H4 (cell line): ENCODE measurements at places on chromosomes 12 and 14. TPM values are rescaled to one million over a fixed set of nuclear protein-coding genes. Genes with fewer than 3 reads are reported as not detected.
A peak's percentile ranks its signal among the peaks of the same experiment; 100 is the strongest.

CLEC1B gene
- not detected in 2 replicates for total RNA-seq

DNA sequence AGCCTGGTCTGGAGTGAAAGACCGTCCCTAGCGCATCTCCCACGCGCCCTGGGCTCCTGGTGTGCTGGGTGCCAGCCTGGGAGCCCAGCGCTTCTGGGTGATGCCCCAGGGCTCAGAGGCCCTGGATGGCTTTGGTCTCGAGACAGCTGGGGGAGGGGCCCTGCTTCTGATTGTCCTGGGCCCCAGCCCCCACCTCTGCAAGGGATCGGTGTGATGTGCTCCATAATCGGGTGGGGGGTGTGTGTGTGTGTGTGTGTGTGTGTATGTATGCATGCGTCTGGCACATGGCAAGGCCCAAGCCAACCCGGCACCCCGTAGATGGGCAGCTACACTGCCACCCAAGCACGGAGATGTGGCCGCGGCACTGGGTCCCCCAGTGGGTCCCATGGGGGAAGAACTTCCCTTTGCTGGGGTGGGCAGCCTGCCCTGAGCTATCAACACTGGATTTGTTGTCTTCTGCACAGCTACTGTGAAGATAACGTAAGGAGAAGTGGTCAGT, 3.1 kb downstream of the ZBTB42 start:
- DNase-seq, result no peak

- DNase-seq, result no peak
Measured at GRCh38 chr14:93832081-93832480, 43.8 kb upstream of the PRIMA1 start.

- no peak for DNase-seq
Measured at GRCh38 chr14:65303899-65304222, 108.7 kb upstream of the FUT8 start.

TAS2R8 gene
- not detected in 2 replicates for total RNA-seq

SLC17A8 gene
- not detected in 2 replicates for total RNA-seq

TSPAN19 gene
- not detected in 2 replicates for total RNA-seq

GRCh38 chr12:30850684-30851083, 75.9 kb upstream of the TSPAN11 start:
- no peak for DNase-seq

LIN7A gene
- 1.2 and 3.9 TPM in 2 replicates for total RNA-seq

RNASE7 gene
- not detected in 2 replicates for total RNA-seq

DNA sequence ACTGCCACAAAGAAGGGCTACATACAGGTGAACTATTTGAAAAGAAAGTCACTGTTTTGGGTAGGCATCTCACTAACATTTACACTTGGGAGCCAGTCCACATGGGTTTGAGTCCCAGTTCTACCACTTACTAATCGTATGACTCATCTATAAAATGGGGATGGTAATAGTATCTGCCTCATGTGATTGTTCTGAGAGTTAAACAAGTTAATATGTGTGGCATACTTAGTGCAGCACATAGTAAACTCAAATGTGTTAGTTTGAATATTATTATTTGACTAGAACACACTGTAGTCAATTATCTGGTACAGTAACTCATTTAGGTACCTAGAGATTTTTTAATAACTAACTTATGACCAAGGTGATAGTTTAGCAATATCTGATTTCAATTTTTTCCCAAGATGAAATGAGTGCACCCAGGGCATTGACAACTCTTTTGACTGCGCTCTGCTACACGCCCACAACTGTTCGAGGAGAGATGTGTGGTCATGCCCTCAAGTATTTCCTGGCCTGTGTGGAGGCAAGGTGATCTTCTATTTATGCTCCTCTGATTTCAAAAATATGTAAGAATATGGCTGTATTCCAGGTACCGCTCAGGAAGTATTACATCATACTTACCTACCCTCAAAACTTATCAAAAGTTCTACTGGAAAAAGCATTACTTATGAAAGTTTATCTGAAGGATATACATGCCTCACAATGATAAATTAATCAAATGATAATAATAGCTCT, 210.6 kb upstream of the EGLN3 start:
- no peak for DNase-seq

DNA sequence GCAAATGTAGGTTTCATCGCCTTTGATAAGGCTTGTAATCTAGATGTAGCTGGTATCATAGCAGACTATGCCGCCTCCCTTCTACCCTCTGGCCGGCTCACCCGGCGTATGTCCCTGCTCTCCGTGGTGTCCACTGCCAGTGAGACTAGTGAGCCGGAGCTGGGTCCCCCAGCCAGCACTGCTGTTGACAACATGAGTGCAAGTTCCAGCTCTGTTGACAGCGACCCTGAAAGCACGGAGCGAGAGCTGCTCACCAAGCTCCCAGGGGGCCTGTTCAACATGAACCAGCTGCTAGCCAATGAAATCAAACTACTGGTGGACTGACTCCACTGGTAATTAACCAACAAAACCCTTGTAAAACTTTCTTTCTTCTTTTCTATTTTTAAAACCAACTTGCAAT, 49.0 kb upstream of the A2ML1 start:
- DNase-seq, result no peak

CLEC4C gene
- not detected in 2 replicates for total RNA-seq

KCNJ8 gene
- total RNA-seq, result 0.74 and 1.0 TPM in 2 replicates

DNA sequence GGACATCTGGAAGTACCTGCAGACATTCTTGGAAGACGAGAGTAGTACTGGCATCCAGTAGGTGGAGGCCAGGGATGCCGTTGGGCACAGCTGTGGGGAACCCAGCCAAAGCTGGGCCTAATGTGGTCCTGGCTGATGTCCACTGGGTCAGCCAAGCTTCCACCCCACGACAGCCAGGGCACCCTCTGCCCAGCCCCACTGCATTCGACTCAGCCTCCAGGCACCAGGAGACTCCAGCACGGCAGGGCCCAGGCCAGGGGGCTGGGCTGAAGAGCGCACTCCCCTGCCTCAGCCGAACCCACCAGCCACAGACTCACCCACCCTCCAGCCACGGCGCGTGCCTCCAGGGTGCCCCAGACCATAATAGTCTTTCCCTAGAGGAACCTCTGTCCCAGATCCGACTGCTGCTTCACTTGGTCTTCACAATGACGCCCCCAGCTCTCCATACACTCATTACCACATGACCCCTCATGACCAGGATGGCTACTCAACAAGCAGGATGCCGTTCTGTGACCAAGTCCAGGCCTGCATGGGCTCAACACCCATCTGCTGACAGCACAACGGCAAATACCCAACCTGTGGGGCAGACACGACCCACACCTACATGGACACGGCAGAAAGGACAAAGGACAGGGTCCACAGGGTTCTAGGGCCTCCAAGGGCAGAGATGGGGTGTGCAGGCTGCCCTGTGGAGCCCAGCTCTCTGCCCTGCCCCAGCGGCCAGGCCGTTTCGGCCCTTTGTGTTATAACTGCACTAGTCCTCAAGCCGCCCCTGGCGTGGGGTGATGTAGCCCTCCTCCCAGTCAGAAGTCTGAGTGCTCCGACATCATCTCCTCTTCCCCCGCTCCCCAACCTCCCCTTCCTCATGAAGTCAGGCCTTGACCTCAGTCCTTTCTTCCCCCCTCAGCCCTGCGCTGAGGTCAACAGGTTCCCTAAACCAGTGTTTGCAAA, 22.8 kb downstream of the ITPK1 start:
- no peak for DNase-seq

DNA sequence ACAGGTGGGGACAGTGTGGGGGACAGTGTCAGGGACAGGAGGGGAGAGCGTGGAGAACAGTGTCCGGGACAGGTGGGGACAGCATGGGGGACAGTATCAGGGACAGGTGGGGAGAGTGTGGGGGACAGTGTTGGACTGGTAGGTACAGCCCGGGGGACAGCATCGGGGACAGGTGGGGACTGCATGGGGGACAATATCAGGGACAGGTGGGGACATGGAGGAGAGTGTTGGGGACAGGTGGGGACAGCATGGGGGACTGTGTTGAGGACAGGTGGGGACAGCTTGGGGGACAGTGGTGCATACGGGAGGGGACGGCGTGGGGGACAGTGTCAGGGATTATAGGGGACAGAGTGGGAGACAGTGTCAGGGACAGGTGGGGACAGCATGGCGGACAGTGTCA, 212.3 kb downstream of the TMEM121 start:
- DNase-seq, result no peak

GRCh38 chr12:48015954-48016353, 11.7 kb upstream of the COL2A1 start:
- DNase-seq, result peak; percentile 59

CMKLR1 gene
- total RNA-seq, result 1.5 and 1.6 TPM in 2 replicates

- DNase-seq, result no peak
Measured at GRCh38 chr12:34350092-34351041, 328.1 kb downstream of the ALG10 start.

SLC6A15 gene
- 12.9 and 23.4 TPM in 2 replicates for total RNA-seq

GRCh38 chr12:43011383-43011926, 421.9 kb upstream of the PRICKLE1 start:
- DNase-seq, result no peak

- DNase-seq, result no peak
Measured at GRCh38 chr12:62642486-62642885, 175.9 kb downstream of the MON2 start.

DNA sequence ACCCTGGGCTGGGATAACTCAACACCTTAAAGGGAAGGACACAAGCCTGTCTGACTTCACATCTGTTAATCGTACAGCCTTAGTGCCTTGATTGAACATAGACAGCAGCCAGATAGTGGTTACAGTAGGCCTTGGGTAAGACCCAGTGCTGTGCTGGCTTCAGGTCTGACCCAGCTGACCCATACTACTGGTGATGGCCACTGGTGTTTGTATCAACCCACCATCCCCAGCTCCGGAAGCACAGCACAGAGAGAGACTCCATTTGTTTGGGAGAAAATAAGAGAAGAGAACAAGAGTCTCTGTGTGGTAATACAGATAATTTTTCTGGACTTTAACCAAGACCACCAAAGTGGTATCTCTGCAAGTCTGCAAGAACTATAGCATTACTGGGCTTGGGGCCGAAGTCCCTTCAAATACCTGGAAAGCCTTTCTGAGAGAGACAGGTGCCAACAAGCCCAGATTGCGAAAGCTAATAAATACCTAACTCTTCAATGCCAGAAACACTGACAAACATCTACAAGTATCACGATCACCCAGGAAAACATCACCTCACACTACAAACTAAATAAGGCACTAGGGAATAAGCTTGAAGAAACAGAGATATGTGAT, 330.1 kb upstream of the GARIN2 start:
- DNase-seq, result no peak

SPTSSA gene
- total RNA-seq, result 15.7 and 24.6 TPM in 2 replicates

- no peak for DNase-seq
Measured at GRCh38 chr12:71904629-71905028, 34.0 kb upstream of the TPH2 start.

- DNase-seq, result no peak
Measured at GRCh38 chr14:49315570-49315969, 270.6 kb downstream of the RPS29 start.

ST8SIA1 gene
- total RNA-seq, result 8.9 TPM in 2 replicates

PAPOLA gene
- 38.2 and 63.2 TPM in 2 replicates for total RNA-seq

GRCh38 chr14:86788224-86788623, 1204.8 kb downstream of the GALC start:
- no peak for DNase-seq
